Type B pancreatic cell (in vitro differentiated cells): ENCODE measurements at places on chromosomes 7 and 10.

DNA sequence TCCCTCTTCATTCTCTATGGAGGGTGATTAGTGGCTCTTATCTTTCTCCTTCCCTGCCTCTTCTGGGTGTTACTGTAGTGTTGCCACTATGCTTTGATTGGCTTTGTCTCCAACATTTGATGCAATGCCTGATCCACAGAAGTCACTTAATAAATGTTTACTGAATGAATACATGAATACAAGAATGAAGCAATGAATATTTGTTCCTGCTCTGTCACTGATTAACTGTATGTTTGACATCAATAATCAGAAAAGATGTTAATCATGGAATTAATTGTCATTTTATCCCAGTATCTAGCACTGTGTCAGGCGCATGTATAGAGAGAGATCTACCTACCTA is 4.3 kb downstream of the ANK3 start:
- no peak for DNase-seq

DNA sequence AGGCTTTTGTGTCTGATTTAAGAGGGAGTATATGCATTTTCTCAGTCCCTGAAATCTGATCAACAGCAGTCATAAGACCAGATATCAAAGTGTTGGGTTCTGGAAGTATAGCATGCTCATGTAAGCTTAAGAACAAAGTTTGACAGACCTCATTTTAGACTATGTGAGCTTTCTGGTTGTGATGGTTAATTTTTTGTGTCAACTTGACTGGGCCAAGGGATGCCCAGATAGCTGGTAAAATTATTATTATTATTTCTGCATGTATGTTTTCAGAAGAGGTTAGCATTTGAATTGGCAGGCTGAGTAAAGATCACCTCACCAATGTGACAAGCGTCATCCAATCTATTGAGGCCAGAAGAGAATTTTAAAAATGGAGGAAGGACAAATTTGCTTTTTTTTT is 63.5 kb upstream of the FRMD4A start:
- DNase-seq, result no peak

DNA sequence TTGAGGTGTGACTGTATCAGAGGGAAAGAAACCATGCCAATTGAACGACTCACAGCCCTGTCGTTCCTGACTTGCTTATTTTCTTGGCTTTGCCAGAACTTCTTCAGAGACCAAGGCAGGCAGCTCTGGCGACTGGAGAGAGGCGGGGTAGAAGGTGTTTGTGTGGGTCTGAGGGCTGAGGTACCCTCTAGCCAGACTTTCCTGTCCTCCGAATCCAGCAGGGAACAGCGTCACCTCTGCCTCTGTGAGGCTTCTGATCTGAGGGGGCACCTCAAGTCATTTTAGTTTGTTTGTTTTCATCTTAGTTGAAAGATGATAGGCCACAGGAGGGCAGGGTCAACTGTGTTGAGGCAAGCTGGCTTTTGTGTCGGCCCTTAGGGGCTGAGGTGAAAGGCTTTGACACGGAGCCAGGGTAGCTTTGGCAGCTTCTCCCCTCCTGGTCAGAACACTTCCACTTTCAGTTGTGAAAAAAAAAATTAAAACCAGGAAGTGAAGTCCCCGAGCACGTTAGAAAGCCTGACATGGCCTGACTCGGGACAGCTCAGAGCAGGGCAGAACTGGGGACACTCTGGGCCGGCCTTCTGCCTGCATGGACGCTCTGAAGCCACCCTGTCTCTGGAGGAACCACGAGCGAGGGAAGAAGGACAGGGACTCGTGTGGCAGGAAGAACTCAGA is 1.9 kb downstream of the ACSL5 start:
- no peak for DNase-seq

- DNase-seq, result no peak
Measured at GRCh38 chr10:80684259-80684658, 146.6 kb downstream of the SH2D4B start.

DNA sequence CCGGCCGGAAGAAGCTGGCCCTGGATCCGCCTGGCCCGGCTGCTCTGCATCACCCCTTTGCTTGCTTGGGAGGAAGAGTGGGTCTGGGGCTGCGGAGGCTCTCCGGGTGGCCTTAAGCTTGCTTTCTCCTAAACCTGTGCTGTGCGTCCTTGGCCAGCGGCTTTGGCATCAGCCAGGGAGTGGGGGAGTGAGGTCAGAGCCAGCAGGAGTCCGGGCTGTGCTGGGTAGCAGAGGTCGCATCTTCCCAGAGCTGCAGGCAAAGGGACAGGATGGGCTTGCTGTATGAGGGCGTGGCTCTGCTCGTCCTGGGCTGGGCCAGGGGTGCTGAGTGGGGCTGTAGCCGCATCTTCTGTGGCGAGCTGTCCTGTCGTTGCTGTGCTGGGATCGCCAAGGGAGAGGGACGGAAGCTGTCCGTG is 21.1 kb downstream of the BNIP3 start:
- DNase-seq, result no peak

GRCh38 chr7:143408686-143409561 is at the start of gene EPHA1:
TSS of gene EPHA1 (minus strand) at chr7:143408856. CDS start at chr7:143408805, 51 bp downstream.
- DNase-seq, result no peak

DNA sequence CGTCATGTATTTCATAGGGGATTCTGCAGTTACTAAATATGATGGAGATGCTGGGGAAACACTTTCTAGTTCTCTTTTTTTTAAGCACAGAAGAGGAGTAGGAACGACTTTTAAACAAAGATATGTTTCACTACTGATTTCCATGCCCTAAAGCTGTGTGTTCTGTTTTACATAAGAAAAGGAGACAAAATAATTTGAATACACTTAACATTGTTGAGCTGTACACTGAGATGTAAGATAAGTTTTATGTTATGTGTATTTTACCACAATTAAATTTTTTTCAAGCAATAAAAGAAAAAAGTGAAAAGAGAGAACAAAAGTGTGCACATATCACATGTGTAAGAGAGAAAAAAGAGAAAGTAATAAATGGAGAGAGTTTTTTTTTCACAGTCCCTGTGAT is 408.2 kb downstream of the PHTF2 start:
- no peak for DNase-seq

- DNase-seq, result no peak
Measured at GRCh38 chr7:91405092-91405788, 141.0 kb downstream of the FZD1 start.

- DNase-seq, result no peak
Measured at GRCh38 chr7:74495112-74496086, 41.7 kb downstream of the GTF2IRD1 start.

DNA sequence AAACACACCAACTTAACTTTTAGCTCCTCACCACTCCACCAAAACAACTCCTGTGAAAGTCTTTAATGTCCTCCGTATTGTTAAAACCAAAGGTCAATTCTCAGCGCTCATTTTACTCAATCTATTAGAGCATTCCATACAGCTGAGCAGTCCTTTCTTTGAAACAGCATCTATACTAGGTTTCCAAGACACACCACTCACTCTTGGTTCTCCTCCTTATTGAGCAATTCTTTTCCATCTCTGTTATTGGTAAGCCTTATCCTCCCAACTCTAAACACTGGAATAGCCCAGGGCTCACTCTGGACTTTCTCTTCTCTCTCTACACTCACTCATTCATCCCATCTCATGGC is 34.9 kb downstream of the COA1 start:
- no peak for DNase-seq

DNA sequence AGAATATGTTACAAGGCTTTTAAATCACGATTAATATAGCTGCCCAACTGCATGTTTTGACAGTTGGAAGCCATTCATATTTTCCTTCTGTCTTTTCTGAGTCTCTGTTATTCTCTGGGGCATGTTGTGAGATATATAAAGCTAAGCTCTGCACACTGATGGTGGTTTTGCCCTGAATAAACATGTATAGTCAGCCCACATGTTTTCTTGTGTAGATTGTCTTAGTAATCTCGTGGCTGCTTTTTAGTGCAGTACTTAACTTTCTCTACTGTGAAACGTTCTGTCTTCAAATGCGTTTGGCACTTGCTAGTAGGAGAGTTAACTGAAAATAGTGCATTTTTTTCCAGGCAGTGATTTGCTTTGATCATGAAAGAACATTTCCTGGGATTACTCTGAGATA is 268.5 kb downstream of the DNAJB9 start:
- DNase-seq, result no peak

GRCh38 chr7:141943846-141944245 is 2.9 kb downstream of the CLEC5A start:
- no peak for DNase-seq

- no peak for DNase-seq
Measured at GRCh38 chr10:113520690-113521474, 32.0 kb upstream of the HABP2 start.

DNA sequence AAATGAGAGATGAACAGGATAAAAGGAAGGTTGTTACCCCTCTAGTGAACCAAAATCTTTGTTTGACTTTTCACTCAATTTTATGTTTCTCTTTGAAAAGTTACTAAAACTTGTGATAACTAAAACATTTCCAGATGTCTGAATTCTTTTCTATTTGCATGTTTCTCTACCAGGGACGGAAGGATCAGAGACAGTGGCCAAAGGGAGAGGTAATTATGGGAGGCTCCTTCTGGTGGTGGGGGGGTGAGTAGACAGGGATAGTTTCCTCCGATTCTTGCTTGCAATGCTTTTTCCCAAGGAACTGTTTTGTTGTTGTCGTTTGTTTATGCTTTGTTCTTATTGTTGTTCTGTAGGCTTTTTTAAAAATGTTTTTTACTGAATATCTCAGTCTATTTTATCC is 374.8 kb downstream of the INHBA start:
- DNase-seq, result no peak

DNA sequence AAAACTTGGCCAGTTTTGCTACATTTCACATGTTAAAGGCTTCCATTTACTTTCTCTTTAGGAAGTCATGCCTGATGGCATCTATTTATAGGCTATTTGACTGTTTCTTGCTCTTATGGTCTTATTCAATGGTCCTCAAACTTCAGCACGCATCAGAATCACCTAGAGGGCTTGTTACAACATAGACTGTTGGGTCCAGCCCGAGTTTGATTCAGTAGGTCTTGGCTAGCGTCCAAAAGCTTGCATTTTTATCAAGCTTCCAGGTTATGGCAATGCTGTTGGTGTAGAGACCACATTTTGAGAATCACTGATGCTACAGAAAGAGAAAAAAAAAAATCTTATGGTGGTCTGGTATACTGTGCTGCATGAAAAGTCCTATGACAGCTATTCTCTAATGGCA is 51.9 kb downstream of the MTPN start:
- no peak for DNase-seq

GRCh38 chr7:108299251-108299973 is 156.8 kb downstream of the NRCAM start:
- DNase-seq, result no peak

- no peak for DNase-seq
Measured at GRCh38 chr10:34730726-34731125, 84.4 kb downstream of the PARD3 start.

DNA sequence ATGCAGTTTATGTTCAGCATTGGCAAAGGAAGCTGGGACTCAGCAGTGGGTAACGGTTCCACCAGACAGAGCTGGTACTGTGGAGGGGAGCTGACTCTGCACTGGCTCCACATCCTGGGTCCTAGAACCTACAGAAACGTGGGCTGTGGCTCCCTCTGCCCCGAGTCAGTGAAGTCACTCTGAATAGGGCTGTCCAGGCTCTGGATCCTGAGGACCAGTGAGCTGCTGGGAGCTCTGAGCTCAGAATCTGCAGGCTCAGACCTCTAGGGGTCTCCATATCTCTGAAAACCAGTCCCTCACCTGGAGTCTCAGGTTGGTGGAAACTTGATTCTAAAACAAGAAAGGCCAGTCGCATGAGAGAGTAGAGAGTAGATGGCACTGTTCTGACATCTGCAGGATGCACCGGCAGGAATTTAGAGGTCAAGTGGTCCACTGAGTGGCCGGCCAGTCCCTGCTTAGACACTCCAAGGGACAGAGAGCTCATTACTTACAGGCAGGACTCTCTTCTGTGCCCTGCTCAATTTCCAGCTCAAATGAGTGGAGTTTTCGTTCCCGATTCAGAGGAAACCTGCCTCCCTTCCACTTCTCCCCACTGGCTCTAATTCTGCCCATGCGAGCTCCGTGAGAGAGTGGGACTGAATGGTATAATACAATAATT is 18.6 kb downstream of the NPFFR1 start:
- no peak for DNase-seq

- DNase-seq, result no peak
Measured at GRCh38 chr7:107850216-107850615, 40.8 kb upstream of the DLD start.

DNA sequence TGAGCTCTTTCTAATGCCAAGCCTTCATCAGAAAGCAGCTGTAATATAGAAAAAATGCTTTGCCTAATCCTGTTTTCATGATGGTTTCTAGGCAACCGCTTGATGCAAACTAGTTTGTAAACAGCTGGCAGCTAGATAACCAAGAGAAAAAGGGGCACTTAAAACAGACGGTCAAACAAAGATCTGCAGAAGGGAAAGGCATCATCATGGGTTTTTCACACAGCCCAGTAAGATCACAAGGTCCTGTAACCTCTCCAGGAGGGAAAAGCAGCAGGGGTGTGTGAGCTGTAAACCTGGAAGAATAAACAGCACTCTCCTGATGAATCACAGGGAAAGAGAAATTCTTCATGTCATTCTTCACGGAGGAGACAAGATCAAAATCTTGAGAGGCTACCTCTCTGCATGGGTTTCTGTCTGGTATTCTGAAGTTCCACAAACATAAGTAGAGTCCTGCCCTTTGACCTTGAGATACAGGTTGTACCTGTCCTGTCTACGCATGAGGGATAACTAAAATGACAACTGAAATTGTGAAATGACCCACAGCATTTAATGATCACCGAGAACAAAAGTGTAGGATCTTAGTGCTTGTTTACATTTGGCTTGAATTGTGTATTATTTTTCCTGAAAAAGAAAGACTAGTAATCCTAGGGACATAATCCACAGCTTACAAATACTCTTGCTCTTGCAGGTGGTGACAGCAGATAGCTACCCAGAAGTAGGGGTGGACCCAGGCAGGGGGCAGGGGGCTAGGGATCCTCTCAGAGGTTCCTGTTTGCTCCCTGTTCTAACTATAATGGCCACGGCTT is 48.0 kb downstream of the CREB3L2 start:
- no peak for DNase-seq

DNA sequence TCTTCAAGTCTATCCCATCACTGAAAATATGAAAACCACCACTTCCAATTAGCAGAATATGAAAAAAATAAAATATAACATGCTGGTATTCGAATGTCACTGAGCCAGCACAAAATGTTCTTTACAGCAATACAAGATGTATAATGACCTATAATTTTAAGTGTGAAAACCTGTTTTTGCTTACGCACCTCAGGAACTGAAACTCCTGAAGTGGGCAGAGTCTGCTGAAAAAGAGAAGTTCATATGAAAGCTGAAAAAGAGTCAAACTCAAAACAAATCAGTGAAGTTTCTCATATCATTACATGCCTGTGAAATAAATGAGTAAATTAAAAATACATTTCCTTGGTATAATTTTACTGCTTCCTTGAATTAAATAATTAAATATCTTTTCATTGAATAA is 272.5 kb downstream of the DGKB start:
- no peak for DNase-seq
